ENCODE measurements at places on chromosomes 4 and X.

DNA sequence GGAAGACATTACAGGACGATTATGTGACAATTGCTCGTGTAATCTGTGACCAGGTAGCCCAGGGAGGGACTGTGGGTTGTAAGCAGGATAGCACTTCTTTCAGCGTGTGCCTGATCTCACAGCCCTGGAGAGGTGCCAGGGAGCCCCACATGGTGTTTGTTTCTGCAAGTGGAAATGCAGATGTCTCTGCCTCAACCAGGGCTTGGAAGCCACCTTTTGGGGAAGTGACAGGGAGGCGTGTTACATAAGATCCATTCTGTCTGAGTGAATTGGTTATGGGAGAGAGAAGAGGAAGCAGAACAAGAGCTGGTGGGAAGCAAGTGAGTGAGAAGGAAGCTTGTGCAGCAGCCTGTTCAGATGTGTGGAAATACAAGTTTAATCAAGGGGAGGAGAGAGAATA is 104.5 kb upstream of the GATB start:
- DNase-seq = no peak

DNA sequence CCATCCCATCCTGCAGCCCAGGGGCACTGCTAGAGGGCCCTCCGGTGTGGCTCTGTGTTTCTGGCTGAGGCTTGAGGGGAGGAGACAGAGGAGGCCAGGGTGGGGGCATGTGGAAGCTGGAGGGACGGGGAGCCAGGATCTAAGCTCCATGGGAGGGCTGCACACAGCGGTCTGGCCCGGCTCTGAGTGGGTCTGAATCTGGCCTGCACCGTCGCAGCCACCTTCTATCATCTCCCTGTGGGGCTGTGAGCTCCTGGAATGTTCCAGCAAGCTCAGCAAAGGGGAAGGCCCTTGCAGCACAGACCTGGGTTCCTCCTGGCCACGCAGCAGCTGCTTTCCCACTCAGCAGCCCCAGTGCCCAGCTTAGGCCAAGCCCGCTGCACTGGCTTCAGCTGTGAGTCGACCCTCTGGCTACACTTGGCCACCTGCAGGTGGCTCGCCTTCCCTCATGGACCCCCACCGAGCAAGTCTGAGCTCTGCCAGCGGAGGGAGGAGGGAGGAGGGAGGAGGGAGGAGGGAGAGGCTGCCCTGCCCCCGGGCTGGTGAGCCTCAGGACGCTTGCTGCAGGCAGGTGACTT is 5.3 kb downstream of the NKX1-1 start:
- DNase-seq = no peak

DNA sequence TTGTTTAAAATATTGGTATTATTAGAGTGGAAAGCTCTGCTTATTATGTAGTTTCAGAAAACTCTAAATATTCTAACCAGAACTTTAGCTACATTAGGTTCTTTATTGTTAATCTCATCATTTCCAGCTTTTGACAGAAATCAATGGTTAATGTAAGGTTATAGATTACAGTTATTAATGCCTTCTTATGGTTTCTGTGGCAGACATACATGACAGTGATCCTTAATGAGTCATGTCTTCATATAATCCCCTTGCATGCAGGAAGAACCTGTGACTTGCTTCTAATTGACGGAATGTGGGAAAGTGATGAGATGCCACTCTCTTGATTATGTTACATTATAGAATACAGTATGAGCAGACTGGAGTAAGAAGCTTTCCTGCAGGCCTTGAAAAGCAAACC is 23.5 kb downstream of the KLHL8 start:
- DNase-seq = no peak

GRCh38 chrX:9728261-9728660 is 37.4 kb downstream of the GPR143 start:
- no peak for DNase-seq

- no peak for DNase-seq
Measured at GRCh38 chrX:13937370-13938050, 92.2 kb downstream of the GEMIN8 start.

DNA sequence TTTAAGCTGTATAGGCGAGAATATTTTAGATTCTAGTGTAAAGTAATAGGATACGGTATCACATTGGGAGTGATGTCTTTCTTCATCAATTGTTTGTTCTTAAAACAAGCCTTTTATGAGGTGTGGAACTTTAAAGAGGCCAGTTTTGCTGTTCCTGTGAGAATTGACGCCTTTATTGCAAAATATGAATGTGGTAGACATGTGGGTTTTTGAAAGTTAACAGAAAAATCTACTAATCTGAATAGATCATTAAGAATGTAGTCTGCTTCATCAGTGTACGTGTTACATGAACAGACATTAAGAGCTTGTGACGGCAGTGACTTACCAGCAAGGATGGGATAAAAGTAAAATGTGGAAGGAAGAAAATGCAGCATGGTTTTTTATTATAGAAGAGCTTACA is 63.8 kb downstream of the STOX2 start:
- DNase-seq = no peak

- no peak for DNase-seq
Measured at GRCh38 chr4:124132161-124132560, 580.4 kb downstream of the ANKRD50 start.

DNA sequence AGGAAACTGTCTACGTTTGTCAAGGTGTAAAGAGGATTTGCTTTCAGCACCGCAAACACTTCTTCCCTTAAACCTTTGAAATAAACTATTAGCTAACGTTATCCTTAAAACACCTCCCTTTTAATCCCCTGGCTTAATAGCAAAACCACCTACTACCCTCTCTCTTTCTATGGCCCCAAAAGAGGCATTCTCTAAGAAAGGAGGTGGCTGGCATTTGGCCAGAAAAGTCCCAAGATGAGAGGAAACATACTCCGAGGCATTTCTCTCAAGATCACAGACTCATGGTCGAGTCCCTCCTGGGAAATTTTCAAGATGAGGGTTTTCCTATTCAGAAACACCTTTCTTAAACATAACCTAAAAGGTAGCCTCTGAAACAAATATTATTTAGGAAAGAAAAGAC is 60.6 kb upstream of the VCX3B start:
- no peak for DNase-seq

- no peak for DNase-seq
Measured at GRCh38 chr4:159185591-159186023, 82.7 kb downstream of the RAPGEF2 start.

GRCh38 chrX:25523574-25524540 is 508.1 kb upstream of the ARX start:
- no peak for DNase-seq

- DNase-seq = no peak
Measured at GRCh38 chrX:37332987-37333658, 16.0 kb upstream of the PRRG1 start.

DNA sequence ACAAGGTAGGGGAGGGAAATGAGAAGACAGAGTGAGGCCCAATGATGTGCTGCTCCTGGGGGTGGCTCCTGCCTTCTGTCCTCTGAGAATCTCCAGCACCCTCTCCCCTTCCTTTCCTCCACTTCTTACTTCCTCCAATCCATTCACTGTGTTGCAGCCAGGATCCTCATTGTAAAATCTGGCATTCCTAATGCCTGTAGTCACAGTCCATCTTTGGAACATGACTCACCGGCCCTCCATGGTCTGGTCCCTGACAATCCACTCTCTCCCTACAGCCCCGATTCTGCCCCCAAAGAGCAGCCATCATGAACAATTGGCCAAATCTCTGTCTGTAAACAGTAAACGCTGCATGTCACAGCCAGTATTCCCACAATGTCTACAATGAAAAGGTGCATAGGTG is 72.9 kb downstream of the CLNK start:
- DNase-seq = no peak
